ENCODE measurements at places on chromosomes 7 and 10. TPM values are rescaled to one million over a fixed set of nuclear protein-coding genes. Genes with fewer than 3 reads are reported as not detected.

DNA sequence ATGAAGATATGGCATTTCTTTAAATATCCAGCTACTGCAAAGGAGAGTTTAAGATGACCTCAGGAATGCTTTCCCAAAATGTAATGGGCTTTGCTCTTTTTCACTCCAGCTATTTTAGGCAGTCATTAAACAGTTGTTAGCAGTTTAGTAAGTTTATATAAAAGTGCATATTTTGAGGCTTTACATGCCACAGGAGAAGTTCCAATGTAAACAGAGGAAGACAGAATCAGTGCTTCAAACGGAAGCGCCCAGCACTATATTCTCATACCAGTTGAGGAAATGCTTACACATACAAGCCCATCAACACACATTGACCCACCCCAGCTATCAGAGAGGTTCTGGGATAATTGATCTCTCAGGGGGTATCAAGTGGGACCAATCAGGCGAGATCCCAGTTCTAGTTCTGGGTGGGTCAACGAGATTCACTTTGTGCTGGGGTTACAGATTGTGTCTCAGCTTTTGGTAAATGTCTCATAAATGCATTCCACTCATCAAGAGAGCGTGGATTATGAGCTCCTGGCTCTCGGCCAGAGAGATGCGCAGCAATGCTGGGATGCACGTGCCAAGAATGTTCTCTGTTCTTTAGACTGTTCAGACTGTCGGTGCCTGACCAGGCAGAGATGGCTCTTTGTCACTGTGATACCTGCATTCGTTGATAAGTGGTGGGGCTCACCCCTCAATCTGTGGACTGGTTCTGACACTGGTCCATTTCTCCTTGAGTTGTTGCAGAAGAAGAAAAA, 55.0 kb downstream of the CACNB2 start:
- DNase-seq: no peak

DNA sequence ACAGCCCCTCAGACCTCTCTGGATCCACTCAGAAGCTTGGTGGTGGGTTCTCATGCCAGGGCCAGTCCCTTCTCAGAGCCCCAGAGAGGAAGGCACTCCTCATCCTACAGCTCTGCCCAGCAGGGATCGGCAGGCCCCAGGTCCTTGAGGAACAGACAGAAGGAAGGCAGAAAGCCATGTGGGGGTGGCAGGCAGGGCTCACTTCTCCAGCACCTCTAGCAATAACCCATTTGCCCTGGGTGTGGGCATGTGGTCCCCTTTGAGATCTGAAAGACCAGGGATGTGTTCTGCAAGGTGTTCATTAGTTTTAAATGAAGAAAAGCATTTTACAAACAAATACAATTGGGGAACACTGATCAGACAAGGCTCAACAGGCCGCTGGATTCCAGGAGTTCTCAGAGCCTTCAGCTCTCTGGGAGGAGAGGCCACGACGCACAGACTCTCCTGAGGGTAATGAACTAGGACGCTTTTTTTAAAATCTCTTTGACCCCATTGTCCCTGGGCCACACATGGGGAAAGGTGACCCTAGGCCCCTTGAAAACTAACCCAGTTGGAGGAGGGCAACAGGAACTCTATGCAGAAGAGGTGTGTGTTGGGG, 40.6 kb downstream of the LDB3 start:
- DNase-seq: no peak

DNA sequence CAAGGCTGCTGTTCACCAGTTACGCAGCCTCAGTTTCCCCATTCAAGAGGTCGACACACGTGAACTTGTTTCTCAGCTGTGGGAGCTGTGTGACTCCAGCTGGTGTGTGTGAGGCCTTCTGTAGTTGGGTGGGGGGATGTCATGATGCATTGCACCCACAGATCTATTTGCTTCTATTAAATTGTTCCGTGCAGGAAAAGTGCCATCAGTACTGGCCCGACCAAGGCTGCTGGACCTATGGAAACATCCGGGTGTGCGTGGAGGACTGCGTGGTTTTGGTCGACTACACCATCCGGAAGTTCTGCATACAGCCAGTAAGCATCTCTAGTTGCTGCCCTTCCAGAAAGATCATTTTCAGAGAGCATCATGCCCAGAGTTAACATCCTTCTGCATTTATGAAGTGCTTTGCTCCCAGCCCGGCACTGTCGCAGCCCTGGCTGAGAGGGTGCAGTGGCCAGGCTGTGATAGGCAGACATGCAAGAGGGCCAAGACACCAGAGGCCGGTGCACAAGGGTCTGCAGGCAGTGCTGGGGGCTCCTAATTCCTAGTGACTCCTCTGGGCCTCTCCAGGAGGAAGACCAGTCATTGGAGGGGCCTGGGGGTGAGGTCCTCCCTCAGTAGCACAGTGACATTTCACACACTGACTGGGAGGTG, 60.2 kb downstream of the MKI67 start:
- DNase-seq: no peak

DNA sequence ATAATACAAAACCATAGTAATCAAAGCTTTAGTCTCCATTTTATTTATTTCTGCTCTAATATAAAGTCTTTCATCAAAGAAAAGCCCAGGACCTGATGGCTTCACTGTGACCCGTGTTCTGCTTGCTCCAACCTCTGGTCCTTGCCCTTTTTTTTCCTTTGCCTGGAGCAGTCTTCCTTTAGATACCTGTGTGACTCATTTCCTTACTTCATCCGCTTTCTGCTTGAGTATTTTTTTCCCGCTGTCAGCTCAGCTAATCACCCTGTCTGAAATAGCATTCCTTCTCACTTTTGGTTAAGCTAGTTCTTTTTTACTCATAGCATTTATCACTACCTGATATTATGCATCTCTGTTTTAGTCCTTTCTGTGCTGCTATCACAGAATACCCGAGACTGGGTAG, 194.8 kb downstream of the ABCA13 start:
- no peak for DNase-seq

- DNase-seq: no peak
Measured at GRCh38 chr10:30247704-30248103, 101.4 kb downstream of the MTPAP start.

- DNase-seq: no peak
Measured at GRCh38 chr10:27844223-27844622, 98.6 kb upstream of the MKX start.

- no peak for DNase-seq
Measured at GRCh38 chr10:33416209-33416608, 81.7 kb upstream of the NRP1 start.

GRCh38 chr7:139753081-139753692, 24.6 kb downstream of the HIPK2 start:
- DNase-seq: no peak

DNA sequence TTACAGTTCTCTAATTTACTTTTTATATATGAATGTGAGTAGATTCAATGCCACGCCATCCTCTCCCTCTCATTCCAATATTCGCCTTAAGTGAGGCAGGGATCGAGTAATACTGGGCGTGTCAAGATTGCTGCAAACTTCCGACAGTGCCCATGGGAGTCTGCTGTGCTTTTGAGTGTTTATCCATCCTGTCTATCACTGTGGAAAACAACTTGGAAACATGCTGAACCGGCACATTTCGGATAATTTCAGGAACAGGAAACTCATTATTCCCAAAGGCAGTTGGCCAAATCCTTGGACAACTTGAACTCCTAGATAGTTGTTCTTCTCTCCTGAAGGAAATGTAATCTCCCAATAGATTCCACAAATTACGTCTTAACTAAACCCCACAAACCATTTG, 28.5 kb downstream of the PIP4K2A start:
- no peak for DNase-seq

- DNase-seq: no peak
Measured at GRCh38 chr7:3650844-3651243, 349.8 kb downstream of the SDK1 start.

DNA sequence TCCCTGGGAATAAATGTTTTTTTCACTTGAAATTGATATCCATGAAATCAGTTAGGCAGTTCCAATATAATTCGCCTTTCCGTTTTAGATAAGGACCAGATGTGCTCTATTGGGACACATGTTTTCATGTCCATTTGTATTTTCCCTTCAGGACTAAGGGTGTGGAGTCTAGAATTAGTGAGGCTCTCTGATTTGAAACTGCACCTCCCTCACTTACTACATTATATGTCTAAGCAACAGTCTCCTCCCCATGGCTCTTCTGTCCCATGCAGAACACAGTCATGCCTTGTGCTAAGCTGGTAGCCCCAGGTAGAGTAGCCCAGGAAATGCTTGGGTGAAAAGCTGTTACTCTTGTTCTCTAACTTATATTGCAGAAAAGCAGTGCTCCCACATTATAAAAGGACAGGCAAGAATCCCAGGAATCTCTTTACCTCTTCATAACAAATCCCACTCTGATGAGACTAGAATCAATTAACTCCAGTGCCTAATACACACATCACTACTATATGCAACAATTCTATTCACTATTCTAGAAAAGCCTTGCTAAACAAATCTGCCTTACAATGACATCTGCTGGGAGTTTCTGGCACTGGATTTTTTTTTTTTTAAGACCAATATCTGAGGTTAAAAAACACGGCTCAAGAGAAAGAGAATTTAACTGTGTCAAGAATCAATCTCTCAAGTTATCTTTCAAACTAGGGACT, 293.9 kb downstream of the SNX13 start:
- DNase-seq: no peak

GRCh38 chr10:12241810-12242529, 46.0 kb downstream of the CDC123 start:
- no peak for DNase-seq

DNA sequence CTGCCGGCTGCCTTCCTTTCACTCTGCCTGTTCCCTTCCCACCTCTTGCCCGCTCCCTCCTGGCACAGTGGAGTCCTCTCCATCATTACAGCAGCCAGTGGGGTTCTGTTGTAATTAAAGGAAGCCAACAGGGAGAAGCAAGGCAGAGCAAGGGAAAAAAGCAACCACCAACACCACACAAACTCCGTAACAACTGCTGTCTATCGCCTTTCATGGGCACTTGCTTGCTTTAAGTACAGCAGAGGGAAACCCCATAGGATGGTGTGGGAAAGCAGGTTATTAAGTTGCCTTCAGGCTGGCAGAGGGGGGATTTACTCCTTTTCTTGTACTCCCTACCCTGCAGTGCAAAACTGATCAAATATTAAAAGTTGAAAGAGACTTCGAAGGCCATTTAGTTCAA, 22.0 kb downstream of the SORCS3 start:
- DNase-seq: no peak

The RNF133 gene
- 0.22 TPM for polyA plus RNA-seq

The PVRIG gene
- polyA plus RNA-seq: 10.1 TPM

The TMEM196 gene
- polyA plus RNA-seq: not detected

The CYP2W1 gene
- polyA plus RNA-seq: 1.7 TPM

The TSC22D4 gene
- polyA plus RNA-seq: 61.5 TPM

The NRAP gene
- polyA plus RNA-seq: 15.3 TPM

The VWDE gene
- 1.5 TPM for polyA plus RNA-seq
